ENCODE measurements at places on chromosomes 11 and 22.
A peak's percentile ranks its signal among the peaks of the same experiment; 100 is the strongest.

GRCh38 chr11:122085712-122086111, 30.3 kb downstream of the BLID start:
- no peak for DNase-seq

- no peak for DNase-seq
Measured at GRCh38 chr22:50700387-50701075, 27.9 kb downstream of the SHANK3 start.

DNA sequence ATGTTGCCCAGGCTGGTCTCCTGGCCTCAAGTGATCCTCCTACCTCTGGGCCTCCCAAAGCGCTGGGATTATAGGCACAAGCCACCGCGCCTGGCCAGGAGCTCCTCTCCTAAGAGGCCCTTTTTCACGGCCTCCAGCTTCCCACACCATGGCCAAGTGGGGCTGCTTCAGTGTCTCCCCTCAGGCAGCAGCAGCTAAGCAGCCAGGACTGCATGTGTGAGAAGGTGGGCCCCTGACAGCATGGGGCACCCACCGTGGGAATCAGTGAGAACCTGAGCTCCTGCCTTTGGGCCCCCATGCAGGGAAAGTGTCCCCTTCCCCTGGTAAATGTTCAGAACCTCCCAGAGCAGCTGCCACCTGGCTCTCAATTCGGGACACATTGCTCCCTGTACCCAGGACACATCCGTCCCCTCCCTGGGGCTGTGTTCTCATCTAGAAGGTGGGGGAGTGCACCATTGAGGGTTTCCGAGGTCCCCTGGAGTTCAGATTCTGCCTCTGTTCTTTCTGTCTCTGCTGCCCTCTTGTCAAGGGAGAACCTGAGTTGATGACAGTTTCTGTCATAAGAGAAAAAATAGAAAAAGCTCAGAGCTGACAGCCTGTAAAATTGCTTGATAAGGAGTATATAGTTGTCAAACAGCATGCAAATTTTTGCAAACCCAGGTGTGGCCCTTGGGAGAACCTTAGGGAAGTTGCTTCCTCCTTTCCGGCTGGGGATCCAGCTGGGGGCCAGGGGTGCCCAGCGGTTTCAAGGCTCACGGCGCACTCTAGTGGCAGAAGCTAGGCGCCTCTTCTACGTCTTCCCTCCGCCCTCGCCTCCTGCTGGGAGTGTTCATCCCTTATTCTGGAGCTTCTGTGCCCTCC, 29.7 kb downstream of the FAM83F start:
- peak; percentile 45 for DNase-seq

GRCh38 chr11:45651841-45652749, 13.3 kb downstream of the CHST1 start:
- DNase-seq = peak; percentile 27

GRCh38 chr11:119983240-119983732, 154.6 kb downstream of the TRIM29 start:
- DNase-seq = no peak

DNA sequence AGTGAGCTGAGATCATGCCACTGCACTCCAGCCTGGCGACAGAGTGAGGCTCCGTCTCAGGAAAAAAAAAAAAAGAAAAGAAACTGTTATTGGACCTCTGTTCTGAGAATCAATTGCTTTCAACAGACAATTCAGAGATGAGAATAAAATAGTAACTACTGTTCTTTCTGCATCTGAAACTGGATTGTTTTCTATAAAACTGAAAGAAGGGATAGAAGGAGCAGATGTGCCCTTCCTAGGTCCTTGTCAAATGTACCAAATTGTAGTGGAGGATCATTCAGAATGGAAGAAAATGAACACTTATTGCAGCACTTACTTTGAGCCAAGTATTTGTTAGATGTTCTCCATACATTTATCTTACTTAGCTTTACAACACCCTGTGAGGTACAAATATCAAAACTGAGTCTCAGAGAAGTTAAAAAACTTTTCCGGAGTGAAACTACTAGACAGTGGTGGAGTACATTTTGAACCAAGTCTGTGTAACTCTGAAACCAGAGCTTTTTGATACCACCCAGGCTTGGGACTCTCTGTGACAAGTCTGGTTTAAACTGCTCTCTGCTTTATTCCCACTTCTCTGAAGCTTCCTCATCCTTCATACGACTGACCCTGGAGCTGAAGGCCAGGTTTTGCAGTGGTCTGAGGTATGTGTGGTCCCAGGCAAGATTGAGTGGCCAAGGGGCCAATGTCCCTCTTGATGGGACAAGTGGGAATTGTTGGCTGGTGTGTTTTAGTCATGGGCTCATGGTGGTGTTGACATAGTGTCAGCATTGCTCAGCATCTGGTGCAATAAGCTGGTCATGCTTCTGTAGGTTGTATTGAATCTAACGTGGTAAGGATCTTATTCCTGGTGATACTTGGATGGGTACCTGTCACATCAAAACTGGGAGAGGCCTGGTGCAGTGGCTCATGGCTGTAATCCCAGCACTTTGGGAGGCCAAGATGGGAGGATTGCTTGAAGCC, 48.2 kb upstream of the CCDC134 start:
- DNase-seq = no peak

- DNase-seq = peak; percentile 17
Measured at GRCh38 chr11:11036848-11037732, 179.2 kb upstream of the ZBED5 start.

DNA sequence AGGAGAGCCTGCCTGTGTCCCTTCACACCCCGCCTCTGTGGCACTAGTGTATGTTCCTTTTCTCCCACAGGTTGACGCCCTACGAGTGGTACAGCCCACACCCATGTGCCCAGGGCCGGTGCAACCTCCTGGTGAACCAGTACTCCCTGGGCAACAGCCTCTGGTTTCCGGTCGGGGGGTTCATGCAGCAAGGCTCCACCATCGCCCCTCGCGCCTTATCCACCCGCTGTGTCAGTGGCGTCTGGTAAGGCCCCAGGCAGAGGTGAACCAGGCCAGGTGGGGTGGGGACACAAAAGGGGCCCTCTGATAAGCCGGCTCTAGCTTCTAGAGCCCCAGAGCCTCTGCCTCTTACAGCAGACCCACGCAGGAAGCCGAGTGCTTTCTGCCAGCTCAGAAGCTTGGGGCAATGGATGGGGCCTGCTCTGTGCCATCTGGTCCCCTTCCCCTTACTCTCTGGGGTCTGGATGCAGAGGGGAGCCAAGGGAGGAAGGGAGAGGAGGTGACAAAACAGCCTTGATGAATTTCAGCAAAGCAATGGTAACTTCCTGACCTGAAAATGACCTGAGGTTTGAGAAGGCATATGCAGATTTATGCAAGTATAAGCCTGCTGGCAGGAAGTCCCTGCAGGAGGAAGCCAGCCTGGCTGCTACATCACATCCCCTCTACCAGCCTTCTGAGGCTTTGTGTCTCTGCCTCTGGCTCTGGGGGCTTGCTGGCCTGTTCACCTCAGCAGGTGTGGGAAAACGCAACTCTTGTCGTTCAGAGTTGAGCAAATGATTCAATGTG, 67.0 kb upstream of the TBCEL start:
- peak; percentile 7 for DNase-seq

GRCh38 chr11:35541621-35542375, 16.4 kb upstream of the PAMR1 start:
- DNase-seq = no peak

GRCh38 chr11:16893456-16894066, 120.7 kb downstream of the PLEKHA7 start:
- no peak for DNase-seq

DNA sequence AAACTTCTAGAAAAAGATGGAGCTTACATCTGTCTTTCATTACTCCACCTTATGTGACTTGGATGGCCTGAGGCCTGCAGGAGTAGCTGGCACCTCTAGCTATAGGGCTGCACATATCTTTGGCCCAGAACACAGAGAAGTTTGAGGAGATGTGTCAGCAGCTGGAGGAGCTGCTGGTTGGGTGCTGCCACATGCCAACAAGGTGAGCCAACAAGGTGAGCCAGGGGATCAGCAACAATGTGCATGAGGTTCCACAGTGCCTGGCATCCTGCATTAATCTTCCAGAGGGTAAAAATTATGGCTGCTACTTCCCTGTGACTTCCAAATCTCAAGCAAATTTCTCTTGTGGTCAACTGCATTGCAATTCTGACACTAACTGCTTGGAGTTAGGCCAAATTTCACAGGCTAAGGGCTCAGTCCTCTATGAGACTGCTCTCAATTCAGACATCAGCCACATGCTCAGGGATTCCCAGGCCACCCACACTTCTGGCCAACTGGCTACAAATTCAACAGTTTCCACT, 16.0 kb downstream of the RBM7 start:
- no peak for DNase-seq
